ENCODE measurements at places on chromosomes 3 and 15. TPM values are rescaled to one million over a fixed set of nuclear protein-coding genes. Genes with fewer than 3 reads are reported as not detected.

Gene GOLGA6A
- total RNA-seq = 4.7 TPM

Gene GOLGA6D
- total RNA-seq = 1.1 TPM

Gene AMIGO3
- total RNA-seq = 5.8 TPM

Gene LRRN1
- 22.6 TPM for total RNA-seq

Gene NOX5
- total RNA-seq = not detected

Gene SLC12A1
- 0.26 TPM for total RNA-seq

Gene DAZL
- 2.4 TPM for total RNA-seq

Gene LSMEM2
- 1.2 TPM for total RNA-seq

Gene PAK2
- total RNA-seq = 32.0 TPM

Gene SLC22A14
- total RNA-seq = 0.03 TPM

- DNase-seq = no peak
These were observed 525.1 kb downstream of the MFSD1 start for GRCh38 chr3:159326998-159327397.

DNA sequence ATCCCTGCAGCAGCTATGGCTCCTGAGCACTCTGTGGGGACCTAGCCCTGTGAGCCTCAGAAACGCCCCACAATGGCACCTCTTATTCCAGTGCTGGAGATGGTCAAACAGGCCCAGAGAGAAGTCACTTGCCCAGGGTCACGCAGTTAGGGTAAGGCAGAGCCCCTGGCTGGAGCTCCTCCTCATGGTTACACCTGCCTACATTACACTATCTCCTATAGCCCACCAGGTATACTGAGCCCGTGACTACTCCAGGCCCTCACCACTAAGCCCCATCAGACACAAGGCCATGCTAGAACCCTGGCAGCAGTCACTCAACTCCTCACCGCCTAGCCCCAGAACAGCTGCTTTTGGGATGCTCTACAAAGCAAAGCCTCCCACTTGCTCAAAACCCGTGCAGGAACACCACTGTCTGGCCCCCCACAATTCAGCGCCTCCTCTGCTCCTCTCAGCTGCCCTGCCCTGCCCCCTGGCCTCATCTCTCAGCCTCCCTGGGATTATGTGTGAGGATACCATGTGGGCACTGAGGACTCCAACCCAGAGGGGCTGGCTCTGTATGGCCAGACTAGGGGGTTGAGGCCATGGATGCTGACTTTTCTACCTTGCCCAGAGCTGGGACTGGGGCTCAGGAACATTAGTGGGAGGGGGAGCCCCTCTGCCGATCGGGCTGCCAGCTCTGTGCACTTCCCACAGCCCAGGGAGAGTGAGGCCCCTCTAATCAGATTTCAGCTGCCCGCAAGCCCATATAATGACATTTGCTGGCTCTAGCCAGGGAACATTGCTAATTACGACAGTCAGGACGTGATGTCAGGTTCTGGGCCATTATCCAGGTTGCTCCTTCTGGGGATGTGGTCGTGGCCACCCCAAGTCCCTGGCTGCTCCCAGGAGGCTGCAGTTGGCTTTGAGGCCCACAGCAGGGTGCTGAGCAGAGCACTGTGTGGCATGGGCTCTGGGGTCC is 4.0 kb downstream of the NT5DC2 start:
- peak; percentile 33 for DNase-seq

DNA sequence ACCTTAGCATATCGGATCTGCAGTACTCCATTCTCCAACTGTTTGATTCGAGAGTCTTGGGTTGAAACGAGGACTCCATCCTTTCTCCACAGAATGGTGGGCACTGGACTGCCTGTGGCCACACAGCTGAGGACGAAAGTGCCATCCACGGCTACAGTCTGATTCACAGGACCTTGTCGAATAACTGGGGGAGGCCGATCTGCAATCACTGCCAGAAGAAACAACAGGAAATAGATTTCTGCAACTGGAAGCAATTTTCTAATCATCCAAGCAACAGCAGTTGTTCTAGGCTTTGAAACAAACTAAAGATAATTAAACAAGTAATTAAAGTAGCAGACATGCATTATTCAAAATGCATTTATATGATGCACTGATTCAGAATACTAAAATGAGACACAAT is 1097.7 kb downstream of the ROBO1 start:
- DNase-seq = no peak

DNA sequence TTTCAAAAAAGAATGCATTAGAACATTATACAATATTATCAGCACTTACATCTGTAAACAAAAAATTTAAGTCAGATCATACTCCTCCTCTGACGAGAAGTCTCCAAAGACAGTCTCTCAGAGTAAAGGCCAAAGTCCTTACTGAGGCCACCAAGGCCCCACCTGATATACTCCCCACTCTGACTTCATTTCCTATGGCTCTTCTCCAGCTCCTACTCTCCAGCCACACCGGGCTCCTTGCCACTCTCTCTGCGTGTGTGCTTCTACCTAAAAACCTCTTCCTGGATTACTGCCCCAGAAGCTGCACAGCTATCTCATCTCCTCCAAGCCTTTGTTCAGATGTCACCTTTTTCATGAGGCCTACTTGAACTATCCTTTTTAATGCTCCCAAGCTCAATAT is 5.0 kb downstream of the DCP1A start:
- no peak for DNase-seq

- peak; percentile 30 for DNase-seq
These were observed 16.5 kb downstream of the MYH15 start for GRCh38 chr3:108493862-108494261.

- DNase-seq = no peak
These were observed 72.7 kb upstream of the ABHD2 start for GRCh38 chr15:89015412-89016097.

- no peak for DNase-seq
These were observed 161.4 kb downstream of the GMNC start for GRCh38 chr3:190701096-190701532.

DNA sequence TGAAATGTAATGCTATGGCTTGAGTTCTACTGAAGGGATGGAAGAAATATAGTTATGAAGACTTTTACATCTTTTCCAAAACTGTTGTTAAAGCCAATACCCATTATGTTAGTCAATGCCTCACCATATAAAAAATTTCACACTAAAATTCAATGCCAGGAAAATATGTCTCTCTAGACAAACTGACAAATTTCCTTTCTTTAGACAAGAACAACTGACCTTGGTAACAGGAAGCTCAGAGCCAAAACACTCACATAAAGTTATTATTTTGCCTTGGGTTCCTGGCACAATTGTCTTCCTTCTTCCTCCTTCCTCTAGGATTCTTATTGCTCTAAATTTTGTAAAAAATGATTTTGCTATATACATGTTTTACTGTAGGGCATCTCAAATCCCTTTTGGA is 26.7 kb downstream of the INTS14 start:
- DNase-seq = no peak

DNA sequence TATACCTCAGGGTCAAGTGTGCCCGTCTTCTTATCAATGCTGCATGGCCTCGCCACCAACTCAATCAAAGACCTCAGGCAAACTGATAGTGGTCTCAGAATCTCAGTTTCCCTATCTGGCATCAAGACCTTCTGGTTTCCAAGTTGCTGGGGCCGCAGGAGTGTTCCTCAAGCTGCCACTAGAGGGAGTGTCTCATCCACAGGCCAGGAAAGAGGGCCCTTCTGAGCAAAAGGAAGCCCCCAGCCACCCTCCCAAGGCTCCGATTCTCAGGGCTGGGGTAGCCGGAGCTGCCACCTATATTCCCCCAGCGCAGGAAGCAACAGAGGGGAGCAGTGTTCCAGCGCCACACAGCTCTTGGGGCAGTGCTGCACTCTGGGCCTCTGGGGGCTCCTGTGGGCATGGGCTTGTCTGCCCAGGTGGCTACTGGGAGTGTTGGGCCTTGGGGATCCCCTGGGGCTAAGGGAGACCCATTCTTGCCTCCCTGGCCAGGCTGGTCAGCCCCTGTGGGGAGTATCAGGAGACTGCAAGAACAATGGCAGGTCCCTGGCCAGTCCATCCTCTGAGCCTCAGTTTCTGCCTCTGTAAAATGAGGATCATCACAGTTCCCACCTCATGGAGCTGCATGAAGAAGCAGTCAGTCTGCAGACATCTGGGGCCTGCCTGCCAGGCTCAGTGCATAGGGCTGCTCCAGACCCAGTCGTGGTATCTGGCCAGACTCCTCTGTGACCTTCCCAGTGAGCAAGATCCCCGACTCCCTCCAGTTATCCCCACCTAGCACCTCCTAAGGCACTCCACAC is 23.4 kb upstream of the SEC13 start:
- peak; percentile 95 for DNase-seq

GRCh38 chr3:146638718-146639117 is 33.6 kb upstream of the PLSCR5 start:
- no peak for DNase-seq

GRCh38 chr3:43771610-43772009 is 80.9 kb downstream of the ABHD5 start:
- no peak for DNase-seq

DNA sequence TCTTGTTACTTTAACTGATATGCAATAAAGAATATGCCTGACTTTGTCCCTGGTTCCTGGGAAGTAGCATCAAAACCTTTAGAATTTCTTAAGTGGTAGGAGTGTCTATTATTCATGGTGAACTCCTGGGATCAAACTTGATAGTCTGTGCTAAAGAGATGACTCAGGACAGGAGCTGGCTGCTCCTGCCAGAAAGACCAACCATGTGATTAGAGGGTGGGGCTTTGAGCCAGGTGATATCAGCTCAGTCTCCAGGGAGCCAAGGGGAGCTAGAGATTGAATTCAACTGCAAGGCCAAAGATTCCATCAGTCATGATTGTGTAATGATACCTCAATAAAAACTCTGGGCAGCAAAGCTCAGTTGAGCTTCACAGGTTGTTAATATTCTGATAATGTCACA is 20.6 kb upstream of the TMC3 start:
- no peak for DNase-seq

DNA sequence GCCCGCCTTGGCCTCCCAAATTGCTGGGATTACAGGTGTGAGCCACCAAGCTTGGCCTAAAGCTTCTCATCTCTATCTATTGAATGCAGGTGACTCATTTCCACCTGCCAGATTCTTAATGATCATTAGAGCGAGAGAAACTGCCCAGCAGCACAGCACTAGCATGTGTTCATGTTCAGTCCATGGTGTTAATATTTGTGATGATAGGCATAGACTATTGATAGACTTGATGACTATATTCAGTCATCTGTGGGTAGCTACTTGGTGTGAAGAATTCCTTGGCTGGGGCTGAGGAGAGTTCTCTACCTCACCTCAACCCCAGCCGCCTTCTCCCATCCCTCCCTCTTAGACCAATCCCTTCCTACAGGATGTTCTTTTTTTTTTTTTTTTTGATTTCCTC is 60.0 kb downstream of the ST6GAL1 start:
- DNase-seq = no peak

GRCh38 chr3:196147116-196147515 is 64.1 kb downstream of the ZDHHC19 start:
- no peak for DNase-seq

DNA sequence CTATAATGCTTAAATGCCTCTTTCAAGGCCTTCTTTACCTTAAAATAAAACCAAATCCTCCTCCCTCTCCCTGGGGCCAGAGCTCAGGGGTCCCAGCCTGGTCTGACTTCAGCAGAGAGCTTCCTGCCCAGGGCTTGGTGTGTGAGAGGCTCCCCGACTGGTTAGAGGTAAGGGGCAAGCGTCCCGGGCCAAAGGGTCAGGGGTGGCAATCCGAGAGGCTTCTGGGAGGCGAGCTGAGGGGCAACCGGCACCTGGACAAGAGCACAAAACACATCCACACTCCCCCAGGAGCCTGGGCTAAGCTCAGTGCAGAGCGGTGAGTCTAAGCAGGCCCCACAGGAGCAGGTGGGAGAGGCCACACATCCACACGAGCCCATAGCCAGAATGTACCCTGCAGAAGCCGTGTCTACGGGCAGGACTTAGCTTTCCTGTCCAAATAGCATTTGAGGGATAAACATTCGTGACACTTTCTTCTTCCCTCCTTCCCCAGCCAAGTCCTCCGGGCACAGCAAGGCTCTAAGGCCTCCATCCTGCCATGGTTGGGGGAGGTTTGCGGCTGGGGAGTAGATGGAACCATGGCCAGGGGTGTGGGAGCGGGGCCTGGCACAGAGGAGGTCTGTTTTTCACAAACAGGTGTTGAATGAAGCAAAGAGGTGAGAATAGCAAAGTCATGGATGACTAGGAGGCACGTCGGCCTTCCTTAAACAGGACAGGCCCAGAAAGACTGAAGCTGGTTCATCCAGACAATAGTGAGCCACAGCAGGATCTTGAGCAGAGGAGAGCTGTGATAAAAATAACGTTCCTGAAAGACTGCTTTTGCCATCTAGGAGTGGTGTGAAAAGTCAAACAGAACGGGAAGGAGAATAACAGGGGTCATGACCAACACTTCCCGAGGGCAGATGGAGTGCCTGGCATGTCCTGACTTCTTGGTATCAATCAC is 98.7 kb upstream of the IQSEC1 start:
- no peak for DNase-seq

GRCh38 chr3:153289334-153289808 is 127.3 kb downstream of the RAP2B start:
- DNase-seq = no peak

DNA sequence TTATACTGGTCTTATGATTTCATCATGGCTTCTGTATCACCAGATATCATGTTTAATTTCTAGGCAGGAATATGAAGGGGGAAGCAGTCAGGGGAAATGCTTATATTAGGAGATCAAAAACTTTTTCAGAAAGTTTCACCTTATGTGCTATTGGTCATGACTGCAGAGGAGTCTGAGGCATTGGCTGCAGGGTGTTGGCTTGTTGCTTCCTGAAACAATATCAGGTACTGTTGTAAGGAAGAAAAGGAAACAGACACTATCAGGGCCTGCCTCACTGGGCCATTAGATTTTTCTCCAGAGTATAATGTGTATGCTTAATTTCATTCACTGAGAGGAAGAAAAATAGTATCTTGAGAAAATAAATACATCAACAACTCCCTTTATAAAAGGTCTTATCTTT is 34.7 kb downstream of the LEKR1 start:
- DNase-seq = no peak

DNA sequence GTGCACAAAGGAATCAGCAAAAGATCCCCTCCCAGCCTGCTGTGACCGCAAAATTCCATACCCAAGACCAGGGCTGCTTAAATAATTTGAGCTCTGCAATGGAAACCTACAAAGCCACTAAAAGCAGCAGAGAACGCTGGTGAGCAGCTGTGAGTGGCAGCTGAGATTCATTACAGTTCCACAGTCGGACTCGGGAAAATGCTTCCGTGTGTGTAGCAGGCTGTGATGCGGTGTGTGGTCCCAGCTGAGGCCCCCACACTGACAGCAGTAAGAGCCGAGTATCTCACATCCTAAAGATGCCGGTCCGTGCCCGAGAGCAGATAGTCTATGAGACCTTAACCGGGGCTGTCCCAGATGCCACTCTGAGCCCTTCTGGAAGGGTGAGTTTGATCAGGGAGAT is 37.4 kb downstream of the TM2D3 start:
- no peak for DNase-seq

- DNase-seq = no peak
These were observed 28.6 kb downstream of the FNDC3B start for GRCh38 chr3:172067837-172068440.
